ENCODE measurements at places on chromosomes 5 and 9.
A peak's percentile ranks its signal among the peaks of the same experiment; 100 is the strongest.

GRCh38 chr9:5122116-5122515 lies 63.3 kb downstream of the INSL6 start:
- no peak for DNase-seq

DNA sequence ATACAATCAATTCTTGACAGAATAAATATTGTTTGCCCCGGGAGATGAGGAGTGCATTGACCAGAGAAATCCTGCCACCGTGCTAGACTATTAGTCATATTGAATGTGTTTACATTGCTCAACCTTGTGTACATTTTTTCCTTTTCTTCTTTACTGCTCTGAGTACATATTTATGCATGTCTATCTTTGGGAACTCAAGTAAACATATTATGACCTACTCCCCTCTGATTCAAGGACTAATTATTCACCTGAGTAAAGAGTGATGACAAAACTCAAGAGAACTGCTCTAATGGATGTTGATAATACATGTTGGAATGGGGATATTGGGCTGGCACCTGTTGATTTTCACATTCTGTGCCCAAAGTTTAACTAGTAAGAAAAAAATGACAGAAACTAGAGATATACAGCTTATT lies 3.9 kb upstream of the SPINK1 start:
- no peak for DNase-seq

- no peak for DNase-seq
Measured at GRCh38 chr9:96612105-96612965, 7.3 kb downstream of the CDC14B start.

DNA sequence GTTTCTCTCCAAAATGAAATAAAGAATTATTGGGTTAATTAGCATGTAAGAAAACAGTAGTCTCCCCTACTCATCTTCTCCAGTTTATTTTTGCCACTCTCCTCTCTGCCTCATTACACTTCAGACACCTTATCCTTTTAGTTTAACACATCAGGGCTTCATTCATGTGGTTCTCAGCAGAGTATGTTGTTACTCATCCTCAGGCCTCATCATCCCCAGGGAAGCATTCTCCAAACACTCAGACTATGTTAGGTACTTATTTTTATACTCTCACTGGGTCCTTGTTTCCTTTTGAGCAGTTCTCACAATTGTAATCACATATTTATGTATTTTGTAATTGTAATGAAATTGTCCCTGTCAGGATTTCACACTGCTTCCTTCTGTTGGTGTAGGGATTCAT lies 470.5 kb downstream of the PDE4D start:
- DNase-seq: no peak

- no peak for DNase-seq
Measured at GRCh38 chr5:69252437-69252836, 17.8 kb downstream of the CDK7 start.

DNA sequence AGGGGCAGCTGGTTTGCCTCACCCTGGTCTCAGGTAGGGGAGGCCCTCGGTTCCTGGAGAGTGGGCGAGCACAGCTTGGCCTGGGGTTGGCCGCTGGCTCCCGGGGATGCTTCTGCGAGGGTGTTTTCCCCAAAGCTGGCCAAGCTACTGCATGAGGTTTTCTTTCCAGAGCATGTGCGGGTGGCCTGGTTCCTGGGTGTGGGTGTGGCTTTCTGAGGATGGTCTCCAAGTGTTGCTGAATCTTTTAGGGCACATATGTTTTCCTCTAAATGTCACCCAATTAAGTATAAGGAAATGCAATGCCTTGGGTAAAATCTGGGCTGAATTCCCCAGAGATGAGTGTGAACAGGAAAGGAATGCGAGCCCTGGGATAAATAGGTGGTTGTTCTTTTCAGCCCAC lies 115.8 kb upstream of the ICE1 start:
- no peak for DNase-seq

GRCh38 chr5:146848133-146848532 lies 30.4 kb downstream of the PPP2R2B start:
- no peak for DNase-seq

DNA sequence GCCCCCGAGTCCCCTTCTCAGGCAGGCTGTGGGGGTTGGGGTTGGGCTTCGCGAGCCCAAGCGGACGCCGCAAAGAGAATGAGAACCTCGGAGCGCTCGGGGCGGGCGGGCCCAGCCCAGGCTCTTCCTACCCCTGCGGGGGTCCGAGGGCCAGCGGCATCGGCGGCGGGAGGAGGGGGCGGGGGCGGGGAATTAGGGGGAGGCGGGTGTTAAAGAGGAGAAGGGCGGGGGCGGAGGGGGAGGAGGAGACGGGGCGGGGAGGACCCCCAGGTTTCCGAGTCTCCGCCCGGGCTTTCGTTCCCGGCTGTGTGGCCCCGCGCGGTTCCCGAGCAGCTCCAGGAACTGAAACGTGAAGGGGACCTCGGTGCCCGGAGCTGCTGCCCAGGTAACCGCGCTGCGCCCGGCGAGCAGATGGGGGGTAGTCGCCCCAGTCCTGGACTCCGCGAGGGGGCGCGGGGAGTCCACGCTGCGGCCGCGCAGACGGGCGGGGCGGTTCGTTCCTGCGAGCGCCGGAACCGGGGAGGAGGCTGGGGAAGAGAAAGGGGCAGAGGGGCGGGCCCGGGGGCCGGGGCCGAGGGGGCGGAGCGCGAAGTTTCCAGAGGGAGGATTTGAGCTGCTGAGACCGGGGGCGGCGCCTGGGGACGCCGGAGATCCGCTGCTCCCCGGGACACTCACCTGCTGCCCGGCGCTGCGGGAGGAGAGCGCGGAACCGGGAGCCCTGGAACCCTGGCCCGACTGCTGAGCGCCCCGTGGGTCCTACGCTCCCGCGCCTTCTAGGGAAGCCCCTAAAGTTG lies 38.4 kb upstream of the PLEKHG4B start:
- peak; percentile 32 for DNase-seq

DNA sequence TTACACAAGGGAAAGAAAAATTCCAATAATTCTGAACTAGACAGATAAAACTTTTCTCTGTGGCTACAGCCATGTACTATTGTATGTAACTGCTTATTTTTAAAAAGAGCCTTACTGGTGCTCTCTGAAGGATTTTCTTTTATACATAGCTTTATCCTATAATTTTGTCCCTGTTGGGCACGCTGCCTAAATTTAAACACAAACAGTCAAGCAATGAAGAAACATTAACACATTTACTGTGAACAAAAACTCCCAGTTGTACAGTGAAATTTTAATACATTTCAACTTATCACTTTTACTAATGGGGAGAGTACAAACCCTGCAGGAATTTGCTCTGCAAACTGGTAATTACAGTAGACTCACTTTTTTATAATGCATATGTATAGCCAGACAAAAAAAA lies 273.3 kb downstream of the BNC2 start:
- no peak for DNase-seq

DNA sequence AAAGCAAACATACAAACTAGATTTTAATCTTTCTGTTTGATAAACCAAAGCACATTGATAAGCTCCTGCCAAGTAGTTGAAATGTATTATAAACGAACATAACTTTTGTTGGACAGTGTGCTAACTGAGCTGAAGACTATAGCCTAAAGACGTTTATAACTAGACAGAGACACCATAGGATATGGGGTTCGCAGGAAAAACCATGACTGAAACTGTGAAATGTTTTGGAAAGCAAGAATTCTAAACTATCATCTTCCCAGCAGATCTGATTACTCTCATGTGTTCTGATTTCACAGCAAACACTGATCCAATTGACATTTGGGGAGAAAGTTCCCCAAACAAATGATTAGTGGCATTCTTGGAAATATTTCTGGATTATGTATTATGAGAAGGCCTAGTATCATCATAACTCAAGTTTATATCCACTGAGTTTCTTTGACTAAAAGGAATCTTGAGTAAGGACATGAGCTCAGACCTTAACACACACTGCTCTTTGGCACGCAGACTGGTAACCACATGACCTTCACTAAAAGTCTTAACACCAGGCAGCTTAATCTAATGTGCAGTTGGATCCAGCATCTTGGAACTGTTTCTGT lies 375.2 kb downstream of the ZNF608 start:
- DNase-seq: no peak

GRCh38 chr9:122325124-122325523 lies 45.7 kb upstream of the PTGS1 start:
- DNase-seq: no peak

DNA sequence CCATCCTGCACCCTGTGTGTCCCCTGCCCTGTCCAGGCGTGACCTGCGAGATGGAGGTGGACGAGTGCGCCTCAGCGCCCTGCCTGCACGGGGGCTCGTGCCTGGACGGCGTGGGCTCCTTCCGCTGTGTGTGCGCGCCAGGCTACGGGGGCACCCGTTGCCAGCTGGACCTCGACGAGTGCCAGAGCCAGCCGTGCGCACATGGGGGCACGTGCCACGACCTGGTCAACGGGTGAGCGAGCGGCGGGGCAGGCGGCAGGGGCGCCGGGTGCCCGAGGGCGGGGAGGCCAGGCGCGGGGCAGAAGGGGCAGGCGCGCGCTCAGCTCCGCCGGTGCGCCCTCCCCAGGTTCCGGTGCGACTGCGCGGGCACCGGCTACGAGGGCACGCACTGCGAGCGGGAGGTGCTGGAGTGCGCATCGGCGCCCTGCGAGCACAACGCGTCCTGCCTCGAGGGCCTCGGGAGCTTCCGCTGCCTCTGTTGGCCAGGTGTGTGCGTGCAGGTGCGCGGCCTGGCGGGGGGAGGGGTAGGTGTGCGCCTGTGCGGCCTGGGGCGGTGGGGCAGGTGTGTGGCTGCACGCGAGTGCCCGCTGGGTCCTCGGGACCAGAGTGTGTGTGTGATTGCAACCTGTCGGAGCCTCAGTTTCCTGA lies 10.0 kb downstream of the CRB2 start:
- no peak for DNase-seq

Measured in RPMI8226 (cell line).